ENCODE measurements at places on chromosomes 13 and 19.

GRCh38 chr13:65966991-65967451 is 1263.1 kb downstream of the PCDH9 start:
- peak; percentile 66 for DNase-seq

DNA sequence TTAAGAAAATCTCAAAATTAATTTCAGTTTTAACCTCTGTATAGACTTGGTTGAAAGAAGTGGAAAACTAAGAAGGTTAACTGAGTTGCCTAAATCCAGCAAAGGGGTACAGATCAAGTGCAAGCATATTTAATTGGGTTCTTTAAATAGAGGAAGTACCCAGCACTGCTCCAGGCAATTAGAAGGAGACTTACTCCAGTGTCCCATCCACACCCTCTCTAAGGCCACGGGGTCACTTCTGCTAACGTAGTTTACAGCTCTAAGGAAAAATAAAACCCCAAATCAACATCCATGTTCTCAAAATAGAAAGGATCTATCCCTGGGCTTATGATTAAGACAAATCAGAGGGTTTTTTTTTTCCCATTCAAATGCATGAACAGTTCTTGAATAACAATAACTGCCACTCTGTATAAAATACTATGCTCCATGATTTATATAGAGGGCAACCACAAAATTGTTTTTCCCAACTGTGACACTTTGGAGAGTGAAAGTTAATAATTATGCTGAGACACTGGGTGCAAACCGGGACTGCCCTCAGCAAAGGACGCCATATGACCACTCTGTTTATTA is 4.6 kb downstream of the FRY start:
- no peak for DNase-seq

- peak; percentile 36 for DNase-seq
These were observed 729 bp upstream of the ARID3A start for GRCh38 chr19:925087-925525.

DNA sequence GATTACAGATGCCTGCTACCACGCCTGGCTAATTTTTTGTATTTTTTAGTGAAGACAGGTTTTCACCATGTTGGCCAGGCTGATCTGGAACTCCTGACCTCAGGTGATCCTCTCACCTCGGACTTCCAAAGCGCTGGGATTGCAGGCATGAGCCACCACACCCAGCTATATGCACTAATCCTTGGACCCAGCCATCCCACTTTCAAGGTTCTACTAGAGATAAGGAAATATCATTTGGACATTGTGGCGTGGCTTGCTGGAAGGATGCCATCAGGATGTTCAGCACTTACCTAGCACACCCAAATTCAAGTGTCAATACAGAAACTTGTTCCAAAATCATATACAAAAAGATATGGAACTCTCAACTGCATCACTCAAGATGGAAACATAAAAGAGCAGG is 136.4 kb downstream of the ABCC4 start:
- no peak for DNase-seq

- peak; percentile 63 for DNase-seq
These were observed 3.5 kb downstream of the KCNA7 start for GRCh38 chr19:49069026-49069425.

DNA sequence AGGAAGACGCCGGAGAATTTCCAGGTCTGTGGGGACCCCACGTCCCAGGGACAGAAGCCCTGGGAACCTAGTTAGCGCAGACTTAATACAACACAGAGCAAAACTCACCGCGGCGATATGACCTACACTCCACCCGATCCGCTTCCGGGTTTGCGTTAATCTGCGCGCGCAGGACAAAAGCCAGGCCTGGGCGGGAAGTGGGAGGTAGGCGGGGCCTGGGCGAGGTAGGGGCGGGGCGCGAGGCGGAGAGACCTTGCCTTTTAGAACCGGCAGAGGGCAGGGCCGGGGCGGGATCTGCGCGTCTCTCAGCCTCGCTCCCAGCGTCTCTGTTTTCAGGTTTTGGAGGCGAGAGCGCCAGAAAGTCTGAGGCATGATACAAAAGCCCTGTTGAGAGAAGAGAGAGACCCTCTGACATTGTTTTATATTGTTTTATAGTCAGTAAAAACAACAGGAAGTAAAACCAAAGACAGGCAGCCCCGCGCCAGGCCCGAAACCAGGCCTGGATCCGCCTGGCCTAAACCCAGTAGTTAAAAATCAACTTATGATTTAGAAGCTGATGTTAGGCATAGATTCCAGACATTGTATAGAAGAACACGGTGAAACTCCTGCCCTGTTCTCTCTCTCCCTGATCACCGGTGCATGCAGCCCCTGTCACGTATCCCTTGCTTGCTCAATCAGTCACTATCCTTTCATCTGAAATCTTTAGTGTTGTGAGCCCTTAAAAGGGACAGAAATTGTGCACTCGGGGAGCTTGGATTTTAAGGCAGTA is at the start of gene ZNF611:
Gene ZNF611 (minus strand): TSS at position 152 of the 769 bp plus-strand sequence. CDS start 19,150 bp downstream, outside the sequence.
- DNase-seq: peak; percentile 79

- DNase-seq: peak; percentile 13
These were observed 5.3 kb downstream of the ZNF85 start for GRCh38 chr19:20928371-20928770.

DNA sequence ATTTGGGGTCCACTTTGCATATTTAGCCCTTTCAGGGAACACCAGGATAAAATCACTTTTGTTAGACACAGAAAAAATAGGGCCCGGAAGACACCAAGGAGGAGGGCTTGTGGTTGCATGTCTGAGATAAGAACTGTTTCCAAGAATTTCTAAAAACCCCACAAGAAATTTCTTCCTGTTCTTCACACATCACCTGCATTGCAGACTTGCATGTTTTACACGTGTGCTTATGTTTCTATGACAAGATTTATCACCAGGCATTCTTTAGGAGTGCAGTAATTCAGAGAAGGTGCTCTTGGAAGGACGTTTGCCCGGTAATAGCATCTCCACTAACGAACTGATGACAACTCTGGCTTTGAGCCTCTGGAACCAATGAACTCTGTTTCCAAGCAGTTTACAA is 7.1 kb upstream of the ACTL9 start:
- no peak for DNase-seq

- DNase-seq: no peak
These were observed 111.0 kb downstream of the HSPH1 start for GRCh38 chr13:31050486-31051400.

DNA sequence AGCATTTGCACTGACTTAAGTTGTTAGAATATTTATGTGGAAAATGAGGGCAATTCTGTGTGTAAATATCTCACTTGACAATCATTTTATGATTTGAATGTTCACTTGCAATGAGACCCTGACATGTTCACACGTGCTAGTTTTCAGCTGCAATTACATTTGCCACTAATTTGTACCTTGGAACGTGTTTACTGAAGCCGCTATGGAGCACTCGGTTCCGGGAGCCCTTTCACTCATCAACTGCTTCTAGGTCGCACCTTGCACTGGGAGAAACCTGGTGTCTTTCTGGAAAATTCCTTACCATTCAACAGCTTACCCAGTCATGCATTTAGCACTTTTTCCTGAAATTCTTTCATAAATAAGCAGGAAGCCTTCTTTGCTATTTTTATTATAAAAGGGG is 229.6 kb downstream of the ZIC5 start:
- DNase-seq: no peak

- DNase-seq: no peak
These were observed 118.5 kb upstream of the GPC6 start for GRCh38 chr13:93108111-93108601.

GRCh38 chr13:111912991-111913760 is 153.8 kb upstream of the SOX1 start:
- DNase-seq: no peak

DNA sequence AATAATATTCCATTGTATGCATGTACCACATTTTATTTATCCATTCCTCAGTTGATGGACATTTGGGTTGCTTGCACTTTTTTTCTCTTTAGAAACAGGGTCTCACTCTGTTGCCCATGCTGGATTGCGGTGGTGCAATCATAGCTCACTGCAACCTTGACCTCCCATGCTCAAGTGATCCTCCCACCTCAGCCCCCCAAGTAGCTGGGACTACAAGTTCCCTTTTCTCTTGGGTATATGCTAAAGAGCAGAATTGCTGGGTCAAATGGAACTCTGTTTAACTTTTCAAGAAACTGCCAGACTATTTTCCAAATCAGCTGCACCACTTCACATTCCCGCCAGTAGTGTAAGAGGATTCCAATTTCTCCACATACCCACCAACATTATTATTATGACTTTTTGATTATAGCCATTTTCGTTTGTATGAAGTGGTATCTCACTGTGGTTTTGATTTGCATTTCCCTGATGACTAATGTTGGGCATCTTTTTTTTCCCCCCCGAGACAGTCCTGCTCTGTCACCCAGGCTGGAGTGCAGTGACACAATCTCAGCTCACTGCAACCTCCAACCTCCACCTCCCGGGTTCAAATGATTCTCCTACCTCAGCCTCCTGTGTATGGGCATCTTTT is 7.6 kb upstream of the IPO5 start:
- DNase-seq: peak; percentile 40

DNA sequence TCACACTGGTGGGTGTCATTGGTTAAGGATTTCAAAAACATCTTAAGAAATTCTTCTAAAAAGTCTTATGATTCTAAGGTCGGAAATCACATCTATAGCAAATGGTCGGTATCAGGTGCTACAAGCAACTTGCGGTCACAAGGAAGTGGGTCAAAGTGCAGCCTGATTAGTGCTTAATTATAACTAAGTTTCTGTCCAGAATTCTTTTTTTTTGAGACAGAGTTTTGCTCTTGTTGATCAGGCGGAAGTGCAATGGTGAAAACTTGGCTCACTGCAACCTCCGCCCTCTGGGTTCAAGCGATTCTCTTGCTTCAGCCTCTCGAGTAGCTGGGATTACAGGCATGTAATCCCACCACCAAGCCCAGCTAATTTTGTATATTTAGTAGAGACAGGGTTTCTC is 1.2 kb upstream of the GDF15 start:
- DNase-seq: no peak

- DNase-seq: no peak
These were observed 795.6 kb upstream of the SLITRK1 start for GRCh38 chr13:84677836-84678235.

DNA sequence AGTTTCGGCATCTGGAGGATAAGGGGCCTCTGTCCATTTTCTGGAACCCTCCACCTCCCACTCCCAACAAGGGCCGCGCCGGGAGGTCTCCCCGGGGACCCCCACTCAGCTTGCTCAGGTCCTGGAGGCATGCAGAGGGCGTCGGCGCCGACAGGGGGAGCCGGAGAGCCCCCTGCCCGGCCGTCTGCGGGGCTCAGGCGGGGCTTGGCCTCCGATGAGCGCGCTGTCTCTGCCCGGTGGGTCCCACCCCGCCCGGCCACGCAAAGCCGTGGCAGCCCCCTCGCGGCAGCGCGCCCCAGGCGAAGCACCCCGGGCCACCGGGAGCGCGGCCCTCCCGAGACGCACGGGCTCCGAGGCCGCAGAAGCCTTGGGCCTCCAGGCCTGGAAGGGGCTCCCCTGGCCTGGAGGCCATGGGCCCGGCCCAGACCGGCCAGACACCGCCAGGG is 149.7 kb upstream of the ZNF536 start:
- DNase-seq: no peak

- no peak for DNase-seq
These were observed 632.3 kb downstream of the SLITRK6 start for GRCh38 chr13:85166891-85167290.

DNA sequence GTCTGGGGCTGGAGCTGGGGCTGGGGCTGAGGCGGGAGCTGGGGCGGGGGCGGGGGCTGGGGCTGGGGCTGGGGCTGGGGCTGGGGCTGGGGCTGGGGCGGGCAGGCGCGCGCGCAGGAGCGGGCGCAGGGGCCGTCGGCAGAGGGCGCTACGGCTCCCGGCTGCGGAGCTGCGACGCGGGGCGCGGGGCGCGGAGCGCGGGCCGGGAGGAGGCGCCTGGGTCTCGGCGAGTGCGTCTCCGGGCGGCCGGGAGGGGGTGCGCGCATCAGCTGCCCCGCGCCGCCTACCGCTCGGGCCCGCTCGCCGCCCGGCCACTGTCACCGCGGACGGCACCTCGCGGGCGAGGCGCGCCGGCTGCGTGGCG is 422 bp upstream of the MTUS2 start:
- DNase-seq: no peak

- no peak for DNase-seq
These were observed 46.2 kb upstream of the UQCRFS1 start for GRCh38 chr19:29259153-29259552.

GRCh38 chr13:48896312-48896711 is 79.4 kb upstream of the FNDC3A start:
- peak; percentile 78 for DNase-seq

DNA sequence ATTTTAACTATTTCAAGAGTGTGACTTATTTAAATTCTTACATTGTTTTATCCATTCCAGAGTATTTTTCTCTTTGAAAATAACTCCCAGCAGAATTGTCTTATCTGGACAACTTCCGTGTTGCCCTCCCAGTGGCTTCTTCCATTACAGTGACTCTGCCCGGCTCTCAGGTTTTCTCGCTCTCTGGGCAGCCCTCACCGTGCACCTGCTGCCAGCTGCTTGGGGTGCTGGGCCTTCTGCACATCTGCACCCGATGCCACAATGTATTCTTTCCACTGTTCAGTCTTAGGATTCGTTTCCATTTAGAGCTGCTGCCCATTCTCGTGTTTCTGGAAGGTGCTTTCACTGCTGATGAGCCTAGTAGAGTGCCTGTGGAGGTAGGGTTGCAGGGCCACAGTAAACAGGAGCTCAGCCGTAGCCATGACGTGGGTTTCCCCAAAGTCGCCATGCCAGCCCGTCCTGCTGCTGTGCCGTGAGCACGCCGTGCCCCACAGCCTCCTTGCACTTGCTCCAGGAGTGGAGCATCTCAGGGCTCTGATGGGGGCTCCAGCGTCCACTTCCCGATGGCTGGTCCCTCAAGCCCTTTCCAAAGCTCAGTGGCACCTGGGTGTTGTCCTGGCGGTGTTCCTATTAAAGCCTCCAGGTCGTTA is 46.1 kb upstream of the DCUN1D2 start:
- no peak for DNase-seq

DNA sequence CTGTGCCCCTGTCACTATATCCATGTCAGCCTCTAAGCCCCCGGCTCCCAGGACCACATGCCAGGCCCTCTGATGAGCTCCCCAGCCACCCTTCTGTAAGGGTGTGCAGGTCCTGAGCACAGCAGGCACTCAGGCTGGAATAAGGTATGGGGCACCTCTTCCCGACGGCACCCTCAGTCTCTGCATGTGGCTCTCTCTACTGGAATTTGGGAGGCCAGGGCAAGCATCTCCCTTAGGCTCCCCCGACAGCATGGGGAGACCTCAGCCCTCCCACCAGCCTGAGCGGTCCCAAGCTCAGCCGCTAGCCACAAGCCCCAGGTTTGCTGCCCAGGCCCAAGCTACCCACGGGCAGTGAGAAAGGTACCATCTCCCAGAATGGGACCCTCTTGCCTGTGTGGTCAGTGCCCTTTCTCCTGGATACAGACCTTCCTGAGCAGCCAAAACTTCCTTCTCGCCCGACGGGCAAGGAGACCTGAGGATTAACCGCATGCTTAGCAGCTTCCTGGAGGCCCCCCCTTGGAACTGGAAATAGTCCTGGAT is 22.5 kb upstream of the C19orf12 start:
- no peak for DNase-seq

- no peak for DNase-seq
These were observed 555.4 kb downstream of the KCTD12 start for GRCh38 chr13:76330761-76331160.

- no peak for DNase-seq
These were observed 332.8 kb upstream of the MIR17HG start for GRCh38 chr13:91014696-91015095.

- DNase-seq: no peak
These were observed 86.3 kb upstream of the SLC15A1 start for GRCh38 chr13:98838776-98839175.
